ENCODE measurements at places on chromosomes 6 and 20.

- DNase-seq, result no peak
These were observed 470.4 kb downstream of the TFAP2B start for GRCh38 chr6:51289041-51289440.

DNA sequence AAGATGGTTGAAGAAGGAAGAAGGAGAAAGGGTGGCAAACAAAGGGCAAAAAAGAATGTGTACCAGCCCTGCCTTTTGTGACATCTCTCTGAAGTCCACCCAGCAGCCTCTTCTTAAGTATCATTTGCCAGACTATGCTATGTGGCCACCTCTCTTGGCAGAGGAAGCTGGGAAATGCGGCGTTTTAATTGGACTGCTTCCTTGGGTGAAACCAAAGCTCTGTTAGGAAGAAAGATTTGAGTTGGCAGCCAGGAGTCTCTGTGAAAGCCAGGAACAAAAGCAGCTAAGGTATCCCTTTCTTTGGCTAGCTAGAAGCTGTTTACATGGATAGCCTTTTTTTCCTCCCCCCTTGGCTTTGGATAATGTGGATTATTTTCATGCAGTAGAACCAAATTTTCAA is 67.5 kb upstream of the GTSF1L start:
- DNase-seq, result no peak

DNA sequence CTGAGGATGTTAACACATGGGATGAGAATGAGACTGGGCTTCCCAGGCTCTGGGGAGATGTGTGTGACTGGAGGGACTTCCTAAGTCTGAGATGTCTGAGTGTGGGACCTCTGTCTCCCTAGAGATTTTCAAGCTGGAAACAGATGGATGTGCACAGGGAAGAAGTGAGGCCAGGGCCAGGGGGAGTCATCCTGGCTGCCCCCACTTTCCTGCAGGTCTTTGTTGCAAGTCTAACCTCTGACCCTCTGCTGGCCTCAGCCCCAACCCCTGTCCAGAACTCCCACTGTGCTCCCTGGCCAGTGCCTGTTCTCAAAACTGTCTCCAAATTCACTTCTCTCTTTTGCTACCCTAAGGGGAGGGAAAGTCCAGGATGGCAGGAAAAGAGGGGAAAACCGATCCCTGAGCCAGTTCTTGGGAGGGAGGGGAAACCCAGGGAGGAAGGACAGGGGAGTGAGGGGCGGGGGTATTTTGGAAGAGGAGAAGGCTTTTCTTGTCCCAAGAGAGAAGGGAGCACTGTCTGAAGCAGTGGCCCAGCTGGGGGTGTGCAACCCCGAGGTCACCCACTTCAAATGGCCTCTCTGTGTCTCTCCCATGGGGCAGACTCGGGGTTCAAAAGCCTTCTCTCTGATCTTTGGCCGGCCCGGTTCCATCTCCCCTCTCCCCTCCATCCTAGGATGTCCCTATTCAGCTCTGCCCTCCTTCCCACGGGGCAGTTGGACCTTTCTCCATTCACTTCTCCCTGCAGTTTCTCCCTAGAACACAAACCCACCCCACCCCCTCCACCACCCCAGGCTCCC is 3.1 kb downstream of the PPP1R18 start:
- DNase-seq, result no peak

- DNase-seq, result no peak
These were observed 97.0 kb downstream of the SLC23A2 start for GRCh38 chr20:4904127-4904860.

GRCh38 chr6:35725721-35726438 is 11.0 kb upstream of the ARMC12 start:
- DNase-seq, result no peak

- DNase-seq, result no peak
These were observed 448.3 kb upstream of the HSF2 start for GRCh38 chr6:121951123-121951522.

- DNase-seq, result no peak
These were observed 1.5 kb downstream of the RAMACL start for GRCh38 chr6:166584853-166585429.

- DNase-seq, result no peak
These were observed 1.1 kb upstream of the SLC32A1 start for GRCh38 chr20:38723017-38723847.

GRCh38 chr6:28266962-28267694 is at the start of gene ZSCAN26:
Gene ZSCAN26, plus strand, starts transcription at chr6:28267143. Its CDS starts 4,777 bp downstream, at chr6:28271920.
- peak; percentile 67 for DNase-seq

GRCh38 chr6:167508919-167509852 is 184.3 kb downstream of the TTLL2 start:
- no peak for DNase-seq

DNA sequence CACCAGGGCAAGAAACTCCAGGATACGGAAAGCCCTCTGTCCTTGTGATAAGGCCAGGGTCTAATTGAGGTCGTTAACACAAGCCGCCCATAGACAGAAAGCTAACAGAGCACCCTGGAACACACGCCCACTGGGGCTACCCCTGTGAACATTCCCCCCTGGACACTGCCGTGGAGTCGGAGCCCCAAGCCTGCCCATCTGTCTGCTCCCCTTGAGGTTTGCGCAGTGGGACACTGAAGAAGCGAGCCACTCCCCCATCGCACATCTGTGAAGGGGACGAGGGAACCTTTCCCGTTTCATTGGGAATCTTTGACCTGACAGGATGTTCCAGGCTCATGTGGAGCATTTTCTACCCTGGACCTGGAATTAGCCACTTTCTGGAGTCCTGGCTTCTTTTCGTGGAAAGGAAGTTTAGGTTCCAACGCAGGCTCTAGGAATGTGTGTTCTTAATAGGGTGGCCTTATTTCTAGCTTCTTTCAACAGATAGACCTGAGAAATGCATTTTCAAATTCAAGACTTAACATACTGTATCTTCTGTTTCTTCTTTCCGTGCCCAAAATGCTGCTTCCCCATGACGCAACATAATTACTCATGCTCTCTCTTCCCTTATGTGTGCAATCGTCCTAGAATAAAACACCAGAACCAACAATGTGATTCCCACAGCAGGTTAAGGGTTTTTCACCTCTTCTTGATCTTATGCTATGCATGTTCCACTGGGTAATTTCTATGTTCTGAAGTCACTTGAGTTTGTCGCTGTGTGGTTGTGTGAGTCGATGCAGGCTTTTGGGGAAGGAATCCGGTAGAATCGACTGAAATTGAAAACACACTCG is 161.1 kb downstream of the ERMARD start:
- DNase-seq, result no peak

DNA sequence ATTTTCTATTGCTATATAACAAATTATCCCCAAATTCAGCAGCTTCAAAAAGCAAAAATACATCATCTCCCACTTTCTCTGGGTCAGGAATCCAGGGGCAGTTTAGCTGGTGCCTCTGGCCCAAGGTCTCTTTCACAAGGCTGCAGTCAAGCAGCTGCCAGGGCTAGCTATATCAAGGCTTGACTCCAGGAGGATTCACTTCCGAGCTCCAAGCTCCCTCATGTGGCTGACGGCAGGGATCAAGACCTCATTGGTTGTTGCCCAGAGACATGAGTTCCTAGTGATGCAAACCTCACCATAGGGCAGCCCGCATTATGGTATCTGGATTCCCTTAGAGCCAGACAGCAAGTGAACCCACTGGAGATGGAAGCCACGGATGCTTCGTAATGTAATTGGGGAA is 1.3 kb upstream of the VNN1 start:
- DNase-seq, result no peak

- DNase-seq, result no peak
These were observed 79.0 kb downstream of the NRSN1 start for GRCh38 chr6:24205020-24205492.

DNA sequence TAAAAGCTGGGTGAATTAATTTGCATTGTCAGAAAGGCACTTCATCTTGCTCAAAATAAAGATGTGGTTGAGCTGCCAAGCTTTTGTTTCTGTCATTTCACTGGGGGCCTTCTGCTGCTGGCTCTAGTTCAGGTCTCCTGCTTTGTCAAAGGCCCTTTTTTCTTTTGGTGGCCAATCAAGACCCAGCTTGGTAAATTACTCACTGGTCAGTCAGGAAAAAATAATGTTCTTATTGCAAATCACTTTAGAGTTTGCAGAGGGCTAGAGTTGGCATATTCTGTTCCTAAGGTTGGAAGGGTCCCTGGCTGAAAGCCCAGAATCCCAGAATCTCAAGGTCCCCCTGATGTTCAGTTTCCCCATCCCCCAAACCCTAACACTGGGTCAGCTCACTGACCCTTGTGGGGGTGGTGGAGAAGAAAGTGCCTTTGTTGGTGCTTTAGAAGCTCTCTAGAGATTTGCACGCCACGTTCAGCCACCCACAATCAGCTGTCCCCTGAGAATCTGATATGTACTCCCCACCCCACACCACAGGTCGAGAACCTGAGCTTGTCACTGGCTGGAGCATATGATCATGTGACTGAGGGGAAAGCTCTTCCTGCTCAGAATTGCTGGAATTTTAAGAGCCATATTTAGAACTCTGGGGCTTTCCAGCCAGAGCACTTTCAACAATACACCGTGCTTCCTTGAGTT is 21.7 kb upstream of the BNIP5 start:
- DNase-seq, result no peak

DNA sequence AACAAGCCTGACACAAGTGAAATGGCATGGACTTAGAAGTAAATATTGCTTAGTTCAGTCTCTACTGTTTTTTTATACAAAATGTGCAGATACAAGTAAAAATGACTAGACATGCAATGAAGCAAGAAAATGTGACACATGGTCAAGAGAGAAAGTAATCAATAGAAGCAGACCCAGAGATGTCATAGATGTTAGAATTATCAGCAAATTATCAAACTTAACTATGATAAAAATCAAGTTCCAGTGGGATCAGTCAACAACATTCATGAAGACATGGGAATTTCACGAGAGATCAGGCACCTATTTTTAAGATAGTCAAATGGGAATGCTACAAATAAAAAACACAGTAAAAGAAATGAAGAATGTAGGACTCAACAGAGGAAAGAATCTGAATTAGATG is 267.0 kb downstream of the SLC35F1 start:
- no peak for DNase-seq

DNA sequence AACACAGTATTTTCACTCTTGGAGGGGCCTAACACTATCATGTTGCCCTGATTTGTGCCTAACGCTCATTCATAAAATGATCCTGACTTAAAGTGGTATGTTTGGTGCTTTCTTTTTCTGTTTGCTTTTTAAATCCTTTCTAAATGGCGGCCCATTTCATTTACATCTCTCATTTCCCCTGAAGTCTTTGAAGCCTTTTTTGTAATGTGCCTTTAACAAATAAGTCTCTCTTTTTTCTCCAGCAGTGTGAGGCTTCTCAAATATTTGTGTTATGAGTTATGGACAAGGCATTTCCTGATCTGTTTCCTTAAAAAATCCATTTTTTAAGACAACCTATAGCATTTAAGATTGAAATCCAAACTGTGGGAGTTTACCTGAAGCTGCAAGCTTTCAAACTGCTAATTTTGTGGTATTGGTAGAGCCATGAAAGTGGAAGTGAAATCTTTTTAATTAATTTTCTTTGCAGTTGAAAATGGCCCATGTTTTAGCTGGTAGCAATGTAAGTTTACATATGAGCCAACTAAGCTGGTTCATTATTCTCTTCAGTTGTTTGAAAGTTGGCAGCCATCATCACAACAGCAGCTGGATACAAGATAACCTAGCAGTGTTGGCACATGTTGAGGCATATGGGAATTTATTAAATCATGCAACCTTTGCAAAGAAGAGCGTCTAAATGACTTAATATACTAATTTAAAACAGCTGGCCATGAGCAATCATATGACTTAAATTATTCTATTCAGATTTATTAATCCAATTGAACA is 469.7 kb downstream of the CDKAL1 start:
- DNase-seq, result no peak

- peak; percentile 25 for DNase-seq
These were observed 21.1 kb downstream of the SESN1 start for GRCh38 chr6:109073344-109074132.

DNA sequence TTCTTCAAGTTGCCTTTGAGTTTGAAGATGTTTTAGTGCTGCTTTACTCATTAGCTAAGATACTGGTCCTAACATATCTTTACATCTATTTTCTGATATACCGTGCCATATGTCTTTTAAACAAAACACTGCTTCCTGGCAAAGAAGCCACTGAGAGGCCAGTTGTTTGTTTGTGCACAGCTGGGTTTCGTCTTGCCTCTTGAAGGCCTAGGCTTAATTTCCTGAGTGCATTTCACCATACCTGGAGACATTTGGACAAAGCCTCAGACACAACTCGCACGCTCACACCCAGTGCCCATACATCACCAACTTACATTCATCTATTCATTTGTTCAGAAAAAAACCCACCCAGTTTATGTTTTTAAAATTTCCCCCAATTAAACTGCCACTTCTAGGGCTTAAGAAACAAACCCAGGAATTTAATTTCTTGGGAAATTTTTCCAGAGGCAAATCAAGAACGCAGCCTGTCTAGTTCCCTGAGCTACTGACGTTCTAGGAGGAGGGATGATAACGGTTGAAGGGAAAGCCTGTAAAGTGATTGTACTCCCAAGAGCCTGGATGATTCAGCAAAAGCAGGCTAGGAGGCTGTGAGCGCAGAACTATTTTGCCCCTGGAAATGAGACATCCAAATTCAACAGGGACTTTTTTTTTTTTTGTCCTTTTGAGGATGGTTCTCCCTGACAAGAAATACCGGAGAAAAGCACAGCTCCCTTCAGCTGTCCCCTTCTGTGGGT is 77.7 kb downstream of the OLIG3 start:
- DNase-seq, result no peak

DNA sequence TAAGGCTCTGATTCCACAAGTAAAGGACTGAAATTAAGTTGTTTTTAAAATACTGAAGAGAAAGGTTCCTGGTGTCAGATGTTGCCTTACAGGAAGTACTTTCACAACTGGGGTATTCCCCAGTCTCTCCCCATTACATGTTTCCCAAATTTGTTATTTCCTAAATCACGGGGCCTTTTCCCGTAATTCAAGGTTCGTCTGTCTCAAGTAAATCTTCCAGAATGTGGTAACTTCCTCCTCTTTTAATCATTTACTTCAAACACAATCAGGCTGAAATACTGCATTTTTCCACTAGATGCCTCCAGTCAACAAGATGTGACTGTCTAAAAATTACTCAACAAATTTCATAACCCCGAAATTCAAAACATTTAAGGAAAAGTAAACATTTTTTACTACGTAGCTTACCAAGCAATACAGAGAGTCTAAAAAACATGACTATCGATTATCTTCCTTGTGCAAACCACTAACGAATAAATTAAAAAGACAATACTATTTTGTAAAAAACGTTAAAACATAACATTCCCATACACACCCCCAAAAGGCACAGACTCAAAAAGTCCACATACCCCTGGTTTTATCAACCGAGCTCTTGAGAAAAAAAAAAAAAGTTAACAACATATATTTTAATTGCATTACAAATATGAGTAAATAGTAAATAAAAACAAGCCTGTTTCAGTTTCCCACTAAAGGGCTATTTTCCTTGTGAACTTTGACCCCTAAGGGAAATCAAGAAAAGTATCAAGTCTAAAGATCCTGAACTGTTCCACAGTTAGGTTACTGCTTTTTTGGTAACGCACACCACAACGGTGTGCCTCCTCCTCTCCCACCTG is 1.7 kb downstream of the SOD2 start:
- DNase-seq, result no peak

DNA sequence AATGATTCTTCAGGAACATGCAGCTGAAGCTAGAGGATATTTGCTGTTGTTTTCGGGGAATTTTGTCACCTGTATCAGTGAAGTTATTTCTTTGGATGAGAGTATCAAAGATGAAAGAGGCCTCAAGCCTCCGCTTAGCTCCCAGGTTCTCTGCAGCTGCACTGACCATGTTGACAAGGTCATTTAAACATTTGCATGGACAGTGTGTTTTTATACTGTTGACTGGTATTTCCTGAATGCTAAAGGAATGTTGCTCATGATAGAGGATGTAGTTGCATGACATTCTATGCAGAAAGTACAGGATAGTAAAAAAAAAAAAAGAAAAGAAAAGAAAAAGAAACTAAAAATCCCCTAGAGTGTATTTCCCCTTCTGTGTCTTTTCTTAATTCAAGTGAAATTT is 165.6 kb upstream of the LAMP5 start:
- no peak for DNase-seq
